HS-27A (cell line): ENCODE measurements at places on chromosomes 5 and 9.

GRCh38 chr9:111405701-111406100 is 75.7 kb upstream of the OR2K2 start:
- no peak for DNase-seq

- DNase-seq = no peak
These were observed 147.5 kb upstream of the RUSC2 start for GRCh38 chr9:35342221-35342958.

DNA sequence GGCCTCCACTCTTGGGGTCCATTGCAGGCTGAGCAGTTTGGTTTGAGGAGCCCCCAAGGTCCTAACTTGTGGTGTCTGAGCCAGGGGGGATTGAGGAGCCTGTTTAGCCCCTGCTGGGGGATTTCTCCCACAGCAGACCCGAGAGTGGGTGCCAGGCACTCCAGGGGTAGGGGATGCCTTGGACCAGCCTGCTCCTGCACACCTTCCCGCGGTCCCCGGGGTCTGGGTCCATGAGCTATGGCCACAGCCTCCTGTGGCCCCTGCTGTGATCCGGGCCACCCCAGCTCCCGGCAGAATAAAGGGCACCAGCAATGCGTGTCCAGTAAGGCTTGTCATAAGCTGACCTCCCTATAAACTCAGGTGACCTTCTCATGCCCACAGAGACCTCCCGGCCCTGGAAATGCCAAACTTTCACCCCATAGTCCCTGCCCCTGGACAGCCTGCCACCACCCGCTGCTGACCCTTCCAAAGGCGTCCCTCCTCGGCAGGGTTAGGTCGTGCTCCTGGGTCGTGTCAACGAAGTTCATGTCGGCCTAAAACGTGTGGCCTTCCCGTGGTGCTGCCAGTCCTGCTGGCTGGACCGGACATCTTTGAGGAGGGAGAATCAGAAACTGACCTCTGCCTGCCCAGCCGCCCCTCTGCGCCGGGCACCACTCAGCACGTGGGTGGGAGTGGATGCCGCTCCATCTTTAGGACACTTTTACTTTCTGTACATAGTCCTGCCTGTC is 137.6 kb downstream of the MRPL36 start:
- DNase-seq = no peak

DNA sequence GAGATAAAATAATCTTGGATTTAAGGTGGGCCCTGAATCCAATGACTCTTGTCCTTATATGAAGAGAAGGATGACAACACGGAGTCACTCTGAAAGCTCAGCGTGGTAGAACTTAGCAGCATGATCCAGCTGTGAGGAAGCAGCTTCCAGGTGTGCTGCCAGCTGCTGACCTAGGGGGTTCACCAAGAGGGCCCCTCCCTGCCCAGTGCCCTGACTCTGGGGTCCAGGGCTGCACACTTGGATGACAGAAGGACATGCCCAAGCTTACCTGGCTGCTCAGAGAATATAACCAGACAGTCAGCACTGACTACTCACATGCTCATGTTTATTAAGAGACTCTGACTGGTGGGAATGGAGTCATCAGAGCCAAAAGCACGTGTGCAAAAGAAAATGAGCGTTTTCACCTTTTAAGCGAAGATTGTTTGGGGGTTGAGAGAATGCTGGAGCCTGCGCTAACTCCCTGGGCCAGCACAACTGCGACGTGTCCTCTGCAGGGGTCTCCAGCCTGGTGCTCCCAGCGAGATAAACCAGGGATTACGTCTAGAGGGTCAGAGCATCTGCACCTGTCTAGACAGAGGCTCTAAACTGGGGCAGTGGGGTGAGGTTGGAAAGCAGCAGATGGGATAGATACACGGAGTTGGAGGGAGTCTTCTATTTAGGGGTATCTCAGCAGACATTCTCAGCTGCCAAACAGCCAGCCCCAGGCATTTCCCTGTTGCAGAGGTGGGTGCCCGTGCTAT is 41.3 kb downstream of the ROPN1L start:
- no peak for DNase-seq
